AG10803 (cell line): ENCODE measurements at places on chromosomes 16 and 17.
A peak's percentile ranks its signal among the peaks of the same experiment; 100 is the strongest.

- DNase-seq: no peak
Observed at GRCh38 chr16:629185-629832, 1.5 kb upstream of the WFIKKN1 start.

DNA sequence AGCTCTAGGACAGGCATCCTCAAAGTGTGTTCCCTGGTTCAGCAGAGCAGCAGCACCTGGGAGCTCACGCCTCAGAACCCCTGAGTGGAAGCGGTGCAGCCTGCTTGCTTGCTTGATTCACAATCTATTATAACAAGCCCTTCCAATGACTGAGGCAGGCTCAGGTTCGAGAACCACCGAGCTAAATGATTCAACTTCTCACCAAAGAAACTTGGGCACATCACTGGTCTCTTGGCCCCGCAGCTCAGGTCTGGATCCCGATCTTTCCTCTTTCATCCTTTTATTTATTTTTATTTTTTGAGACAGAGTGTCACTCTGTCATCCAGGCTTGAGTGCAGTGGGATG, 24.5 kb downstream of the CLUH start:
- no peak for DNase-seq

- DNase-seq: no peak
Observed at GRCh38 chr17:64683796-64684195, 21.7 kb upstream of the SMURF2 start.

- no peak for DNase-seq
Observed at GRCh38 chr16:12291989-12292759, 315.6 kb downstream of the SNX29 start.

GRCh38 chr17:79916991-79917901, 78.0 kb upstream of the CBX4 start:
- DNase-seq: no peak

- DNase-seq: no peak
Observed at GRCh38 chr16:314351-314750, 31.4 kb downstream of the PDIA2 start.

DNA sequence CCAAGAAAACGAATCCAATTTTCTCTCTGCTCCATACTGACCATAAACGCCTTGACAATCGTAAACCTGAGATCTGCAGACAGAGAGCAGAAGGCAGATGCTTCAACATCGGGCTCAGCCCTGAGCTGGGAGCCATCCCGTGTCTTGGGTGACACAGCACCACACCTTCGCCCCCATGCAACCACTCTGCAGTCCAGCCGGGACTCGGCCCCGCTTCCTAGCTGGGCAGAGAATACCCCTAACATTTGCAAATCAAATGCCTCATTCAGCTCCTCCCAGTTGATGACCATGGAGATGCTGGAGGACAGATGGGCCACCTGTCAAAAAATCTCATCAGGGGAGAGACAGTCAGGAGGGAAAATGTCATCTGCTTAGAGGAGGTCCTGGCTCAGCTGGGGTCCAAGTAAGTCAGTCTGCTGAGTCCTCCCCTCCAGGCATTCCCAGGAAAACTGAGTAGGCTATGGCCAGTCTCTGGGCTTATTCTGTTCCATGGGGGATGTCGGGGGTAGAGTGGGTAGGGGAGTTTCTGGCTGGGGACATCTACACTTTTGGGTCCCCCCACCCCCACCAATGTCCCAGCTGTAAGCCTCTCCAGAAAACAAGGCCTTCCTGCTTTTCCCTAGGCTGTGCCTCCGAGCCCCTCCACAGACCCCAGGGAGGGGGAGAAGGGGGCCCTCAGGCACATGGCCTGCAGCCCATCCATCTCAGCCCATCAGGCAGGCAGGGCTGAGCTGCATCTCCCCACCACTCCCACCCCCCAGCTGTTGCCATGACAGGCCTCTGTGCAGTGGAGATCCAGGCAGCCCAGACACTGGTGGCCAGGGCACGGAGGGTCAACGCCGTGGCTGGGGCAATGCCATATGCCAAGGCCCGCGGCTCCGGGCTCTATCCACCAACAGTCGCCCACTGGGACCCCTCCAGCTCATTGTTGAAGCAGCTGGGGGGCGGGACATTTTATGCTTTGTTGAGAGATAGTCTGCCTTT, 158.6 kb downstream of the AXIN2 start:
- DNase-seq: no peak

- DNase-seq: peak; percentile 5
Observed at GRCh38 chr16:48217708-48218107, 26.4 kb upstream of the LONP2 start.

DNA sequence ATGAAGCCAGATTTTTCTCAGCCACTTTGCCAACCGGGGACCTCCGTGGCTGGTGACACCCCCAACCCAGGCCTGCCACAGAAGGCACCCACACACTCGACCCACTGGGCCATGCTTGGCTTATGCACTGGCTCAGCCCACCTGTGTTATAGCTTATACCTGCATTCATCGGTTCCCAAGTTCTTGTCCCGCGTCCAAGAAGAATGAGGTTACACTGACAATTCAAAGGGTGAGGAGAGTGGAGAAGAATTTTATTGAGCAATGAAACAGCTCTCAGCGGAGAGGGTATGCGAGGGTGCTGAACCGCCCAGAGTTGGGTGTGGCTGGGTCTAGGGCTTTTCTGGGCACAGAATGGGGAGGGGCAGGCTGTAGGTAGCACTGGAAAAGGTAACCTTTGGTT, 22.2 kb upstream of the CDH15 start:
- DNase-seq: no peak

DNA sequence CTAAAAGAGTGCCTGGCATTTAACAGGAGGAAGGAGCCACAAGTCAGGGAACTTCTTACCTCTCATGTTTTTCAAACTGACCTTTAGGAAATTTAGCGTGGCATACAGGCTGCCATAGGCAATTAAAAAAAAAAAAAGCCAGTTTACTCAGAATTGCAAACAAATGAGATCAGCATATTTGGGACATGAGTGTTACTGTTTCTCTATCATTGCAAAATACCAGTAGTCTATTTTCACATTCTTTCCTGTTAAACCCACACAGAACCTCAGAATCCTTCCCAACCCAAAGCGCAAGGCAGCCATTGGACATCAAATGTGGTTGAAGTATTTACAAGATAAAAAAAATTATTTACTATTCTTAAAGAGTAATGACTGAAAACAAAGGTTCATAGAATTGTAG, 366.4 kb upstream of the DYNLRB2 start:
- DNase-seq: peak; percentile 95

- peak; percentile 79 for DNase-seq
Observed at GRCh38 chr16:86668136-86668910, 90.0 kb downstream of the FOXL1 start.

DNA sequence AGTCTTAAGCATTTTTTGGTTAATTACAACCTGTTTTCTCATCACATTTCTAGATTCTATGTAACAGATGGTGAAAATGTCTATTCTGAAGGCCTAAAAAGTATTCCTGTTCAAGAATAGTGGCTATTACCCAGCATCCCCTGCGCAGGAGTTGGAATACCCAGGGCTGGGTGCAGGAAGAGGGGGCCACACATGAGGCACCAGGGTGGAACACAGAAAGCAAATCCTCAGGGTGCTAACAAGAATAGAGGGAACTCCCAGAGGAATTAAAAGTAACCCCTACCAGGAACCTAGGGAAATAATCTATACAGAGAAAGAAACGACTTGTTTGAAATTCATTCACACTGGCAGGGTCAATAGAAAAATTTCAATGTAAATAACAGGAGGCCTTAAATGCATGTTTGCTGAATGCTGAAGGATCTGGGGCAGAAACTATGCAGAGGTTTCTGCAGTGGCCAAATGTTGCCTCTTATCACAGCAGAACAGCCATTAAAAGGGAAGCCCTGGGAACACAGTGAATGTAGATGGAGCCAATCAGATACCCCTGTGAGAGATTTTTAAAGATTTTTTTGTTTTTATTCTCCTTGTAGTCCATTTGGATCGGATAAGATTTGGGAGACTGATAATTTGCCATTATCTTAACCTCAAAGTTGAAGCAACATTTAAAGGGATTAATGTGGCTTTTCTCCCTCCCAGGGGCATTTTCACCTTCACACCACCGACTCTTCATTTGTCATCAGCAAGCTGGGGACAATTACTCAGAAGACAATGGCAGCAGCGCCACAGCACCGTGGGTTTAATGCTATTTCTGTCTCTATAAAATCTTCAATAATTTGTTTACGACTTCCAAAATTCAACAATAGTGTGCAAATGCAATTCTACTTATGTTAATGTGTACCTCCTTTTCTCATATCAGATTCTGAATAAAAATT, 196.0 kb upstream of the PSMD7 start:
- no peak for DNase-seq

DNA sequence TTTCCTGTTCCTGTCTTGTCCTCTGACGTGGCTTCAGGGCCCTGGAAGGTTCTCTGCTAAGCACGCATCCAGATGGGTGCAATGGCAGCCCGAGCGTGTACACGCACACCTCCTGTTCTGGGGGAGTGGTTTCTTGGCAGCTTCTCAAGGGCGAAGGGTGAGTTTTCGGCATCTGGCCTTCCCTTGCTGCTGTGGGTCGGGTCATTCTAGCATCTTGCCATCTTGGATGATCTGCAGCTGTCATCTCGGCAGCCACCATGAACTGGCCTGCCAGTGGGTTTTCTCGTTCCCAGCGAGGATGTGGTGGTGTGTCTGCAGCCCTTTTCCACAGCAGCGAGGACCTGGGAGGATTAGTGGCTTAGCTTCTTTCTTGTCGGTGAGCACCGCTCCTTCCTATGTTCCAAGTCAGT, 10.6 kb downstream of the MSI2 start:
- no peak for DNase-seq

DNA sequence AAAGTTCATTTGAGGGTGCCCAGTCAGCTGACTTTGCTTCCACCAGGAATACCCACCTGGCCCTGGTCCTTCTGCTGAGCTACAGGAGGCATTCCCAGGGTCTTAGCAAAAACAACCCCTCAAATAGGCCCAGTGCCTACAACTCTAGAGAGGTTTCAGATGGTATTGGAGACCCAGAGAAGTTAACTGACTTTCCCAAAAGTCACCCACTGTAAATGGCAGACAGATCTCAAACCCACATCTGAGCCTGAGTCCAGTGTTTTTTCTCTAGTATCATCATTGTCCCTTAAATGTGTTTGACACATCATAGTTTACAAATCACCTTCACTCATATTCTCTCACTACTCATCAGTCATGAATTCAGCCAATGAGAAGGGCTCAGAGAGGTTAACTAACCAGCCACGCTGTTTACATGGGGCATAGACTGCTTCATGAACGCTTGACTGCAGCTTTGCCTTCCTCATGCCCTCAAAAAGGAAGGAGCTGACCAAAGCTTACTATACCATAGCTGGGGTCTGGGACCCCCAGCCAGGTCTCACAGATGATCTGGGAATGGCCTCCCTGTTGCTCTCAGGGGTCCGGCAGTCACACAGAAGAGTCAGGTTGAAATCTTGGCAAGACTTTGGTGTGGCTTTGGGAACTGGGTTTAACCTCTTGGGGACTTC, 3.7 kb downstream of the PHOSPHO1 start:
- DNase-seq: no peak

GRCh38 chr17:32549559-32549958, 62.8 kb downstream of the CDK5R1 start:
- no peak for DNase-seq

DNA sequence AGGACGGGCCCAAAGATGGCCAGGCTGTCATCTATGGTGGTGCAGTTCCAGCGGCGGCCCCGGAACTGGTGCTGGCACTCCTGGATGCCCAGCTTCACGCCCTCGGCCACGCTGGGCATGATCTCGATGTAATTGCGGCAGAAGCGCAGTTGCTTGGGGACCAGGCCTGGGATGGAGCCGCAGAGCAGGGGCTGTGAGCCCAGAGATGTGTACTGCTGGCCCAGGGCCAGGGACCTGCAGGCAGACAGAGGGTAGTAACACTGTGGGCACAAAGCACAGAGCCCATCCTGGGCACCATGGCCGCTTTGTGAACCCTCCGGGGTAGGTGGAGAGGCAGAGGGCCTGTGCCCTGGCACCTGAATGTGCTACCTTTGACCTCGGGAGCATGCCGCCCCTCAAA, 44.8 kb downstream of the WNT3 start:
- DNase-seq: no peak

DNA sequence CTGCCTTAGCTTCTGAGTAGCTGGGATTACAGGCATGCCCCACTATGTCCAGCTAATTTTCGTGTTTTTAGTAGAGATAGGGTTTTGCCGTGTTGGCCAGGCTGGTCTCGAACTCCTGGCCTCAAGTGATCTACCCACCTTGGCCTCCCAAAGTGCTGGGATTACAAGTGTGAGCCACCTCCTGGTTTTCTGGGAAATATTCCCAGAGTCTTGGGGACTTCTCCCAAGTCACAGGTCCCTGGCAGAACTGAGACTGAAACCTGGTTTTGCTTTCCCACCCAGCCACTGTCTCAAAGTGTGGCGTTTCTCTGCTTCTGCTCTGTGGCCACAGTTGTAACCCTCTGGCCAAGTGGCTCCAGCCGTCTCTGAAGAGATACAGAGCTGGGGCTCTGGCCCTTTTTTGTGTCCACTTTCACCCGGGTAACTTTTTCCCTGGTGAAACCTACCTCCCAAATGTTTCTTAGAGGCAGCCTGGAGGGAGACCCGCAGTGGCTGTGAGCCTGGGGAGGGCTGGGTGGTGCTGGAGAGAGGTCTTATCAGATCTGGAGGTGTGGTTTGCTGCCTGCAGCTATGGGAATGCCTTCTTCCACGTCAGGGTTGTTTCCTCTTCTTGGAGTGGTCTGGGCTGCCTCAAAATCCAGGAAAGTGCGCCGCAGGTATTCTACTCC, 5.1 kb downstream of the KSR1 start:
- DNase-seq: no peak

- DNase-seq: no peak
Observed at GRCh38 chr17:77827039-77827438, 131.5 kb upstream of the TNRC6C start.

- DNase-seq: peak; percentile 9
Observed at GRCh38 chr17:68853439-68853838, 101.8 kb downstream of the ABCA8 start.

DNA sequence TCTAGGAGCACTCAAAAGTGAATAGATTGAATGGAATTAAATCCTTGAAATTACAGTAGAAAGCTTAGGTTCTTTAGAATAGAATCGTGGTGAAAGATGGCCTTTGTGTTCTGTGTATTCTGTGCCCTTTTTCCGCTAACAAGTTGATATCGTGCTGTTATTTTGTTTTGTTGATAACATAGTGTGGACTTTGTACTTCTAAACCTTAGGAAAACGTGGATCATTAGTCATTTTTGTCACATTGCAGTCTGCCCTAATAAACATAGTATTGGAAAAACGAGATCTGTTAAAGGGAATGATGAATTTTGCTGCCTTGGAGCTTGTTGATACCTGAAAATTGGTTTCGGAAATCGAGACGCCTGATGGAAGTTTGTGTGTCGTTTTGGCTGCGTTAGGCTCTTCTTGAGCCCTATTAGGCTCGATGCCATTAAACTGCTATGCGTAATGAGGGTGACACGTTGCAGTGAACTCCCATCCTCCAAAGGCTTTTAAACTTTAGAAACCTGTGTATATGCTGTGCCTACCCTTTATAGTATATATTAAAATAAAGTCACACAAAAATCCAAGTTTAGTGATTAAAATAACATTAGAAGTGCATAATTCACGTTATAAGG, 145.7 kb downstream of the PRKCA start:
- no peak for DNase-seq

DNA sequence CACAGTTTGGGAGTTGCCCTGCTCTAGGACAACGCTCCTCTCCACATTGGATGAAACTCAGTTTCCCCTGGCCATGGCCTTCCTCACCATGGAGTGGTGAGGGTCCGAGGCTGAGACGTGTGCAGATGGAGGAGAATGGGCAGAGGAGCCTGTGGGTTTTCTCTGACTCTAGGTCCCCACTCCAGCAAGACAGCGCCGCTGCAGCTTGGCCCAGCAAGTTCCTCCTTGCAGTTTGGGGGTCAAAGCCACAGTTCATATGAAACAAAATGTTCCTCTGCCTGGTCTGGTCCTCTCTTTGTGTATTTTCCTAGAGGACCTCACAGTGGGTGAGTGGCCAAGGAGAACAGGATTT, 2.3 kb downstream of the C16orf54 start:
- DNase-seq: no peak
